ENCODE measurements at places on chromosomes 7 and 10. TPM values are rescaled to one million over a fixed set of nuclear protein-coding genes. Genes with fewer than 3 reads are reported as not detected.

GRCh38 chr10:130771491-130771946 is 540.0 kb downstream of the TCERG1L start:
- no peak for DNase-seq

The CALML3 gene
- total RNA-seq = not detected

DNA sequence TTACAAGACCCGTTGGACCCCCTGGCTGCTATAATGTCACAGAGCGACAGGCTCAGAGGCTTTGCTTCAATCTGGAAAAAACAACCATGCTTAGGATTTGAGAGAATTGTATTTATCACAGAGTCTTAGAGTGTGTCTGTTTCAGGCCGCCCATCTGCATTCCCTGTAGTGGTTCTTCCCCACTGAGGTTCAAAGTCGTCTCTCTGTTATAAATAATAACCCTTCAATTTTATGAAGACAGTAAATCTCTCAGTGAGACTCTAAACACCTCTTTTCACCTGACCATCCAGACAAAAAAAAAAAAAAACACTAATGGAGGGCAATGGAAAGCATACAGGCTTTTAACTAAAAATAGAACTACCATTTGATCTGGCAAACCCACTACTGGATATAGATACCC is 565.4 kb upstream of the AUTS2 start:
- DNase-seq = no peak

The SLF2 gene
- 46.3 TPM for total RNA-seq

The HNRNPH3 gene
- 176 TPM for total RNA-seq

DNA sequence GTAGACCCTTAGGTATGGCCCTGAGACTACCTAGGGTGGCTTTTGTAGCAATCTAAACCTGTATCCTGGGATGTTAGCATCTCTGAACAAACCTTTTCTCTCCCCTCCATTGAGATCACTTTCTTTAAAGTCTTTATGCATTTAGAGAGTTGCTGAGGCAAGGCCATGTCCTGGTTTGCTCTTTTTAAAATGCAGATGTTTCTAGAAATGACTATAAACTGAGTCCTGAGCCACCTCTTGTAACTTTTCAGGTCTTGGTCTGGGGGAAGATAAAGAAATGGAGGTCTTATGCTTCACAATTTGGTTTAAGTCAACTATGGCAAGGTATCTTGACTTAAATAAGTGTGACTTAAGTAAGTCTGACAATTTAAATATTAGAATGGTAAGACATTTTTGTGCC is 78.0 kb downstream of the AUTS2 start:
- no peak for DNase-seq

The GPR15LG gene
- total RNA-seq = not detected

- no peak for DNase-seq
Measured at GRCh38 chr7:45726883-45727282, 146.0 kb downstream of the CCDC201 start.

GRCh38 chr10:78831461-78831860 is 237.3 kb upstream of the ZMIZ1 start:
- no peak for DNase-seq

- no peak for DNase-seq
Measured at GRCh38 chr10:364267-364775, 229.1 kb downstream of the ZMYND11 start.

DNA sequence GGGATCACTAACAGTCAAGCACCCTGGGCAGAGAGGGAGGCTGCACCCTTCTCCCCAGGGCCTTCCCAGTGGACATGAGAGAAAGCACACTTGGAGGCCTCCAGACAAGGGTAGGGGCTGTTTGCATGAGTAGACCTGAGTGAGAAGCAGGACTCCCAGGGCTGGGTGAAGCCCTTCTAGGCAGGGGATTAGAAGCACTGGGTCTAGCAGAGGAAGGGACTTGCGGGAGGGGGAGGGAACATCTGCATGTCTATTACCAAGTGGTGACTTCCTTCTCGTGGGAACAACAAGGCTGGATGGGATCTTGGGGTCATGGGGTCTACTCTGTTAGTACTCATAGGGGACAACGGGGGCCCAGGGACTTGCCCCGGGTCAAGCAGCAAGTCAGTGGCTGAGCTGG is 67.8 kb downstream of the EMX2 start:
- DNase-seq = no peak

- DNase-seq = no peak
Measured at GRCh38 chr7:77531038-77531437, 6.1 kb upstream of the PTPN12 start.

DNA sequence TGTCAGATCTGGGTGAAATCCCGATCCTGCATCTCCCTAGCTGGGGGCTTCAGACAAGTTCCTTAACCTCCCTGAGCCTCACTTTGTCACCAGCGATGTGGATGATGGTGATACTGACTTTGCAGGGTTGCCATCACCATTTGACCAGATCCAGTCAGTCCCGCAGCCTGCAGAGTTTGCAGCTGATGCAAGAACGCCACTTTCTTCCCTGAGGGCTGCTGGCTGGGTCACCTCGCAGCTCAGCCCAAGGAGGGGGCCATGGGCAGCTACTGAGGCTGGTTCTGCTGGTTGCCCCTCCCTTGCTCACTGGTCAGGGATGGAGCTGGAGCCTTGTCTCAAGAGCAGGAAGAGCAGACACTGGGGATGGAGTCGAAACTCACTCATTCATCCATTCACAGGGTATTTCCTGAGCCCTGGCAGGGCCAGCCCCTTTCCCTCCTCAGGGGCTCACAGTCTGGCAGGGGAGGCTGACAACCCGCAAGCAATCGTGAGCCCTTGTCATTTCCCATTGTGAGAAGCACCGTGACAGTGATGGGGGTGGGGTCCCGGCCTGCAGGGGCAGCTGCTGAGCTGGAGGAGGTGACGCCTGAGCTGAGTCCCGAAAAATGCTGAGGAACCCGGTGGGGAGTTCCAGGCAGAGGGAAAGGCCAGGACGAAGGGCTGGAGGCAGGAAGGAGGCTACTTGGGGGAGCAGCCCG is 111.1 kb upstream of the TCF7L2 start:
- DNase-seq = no peak

GRCh38 chr10:103750836-103751235 is 104.5 kb downstream of the SH3PXD2A start:
- no peak for DNase-seq

DNA sequence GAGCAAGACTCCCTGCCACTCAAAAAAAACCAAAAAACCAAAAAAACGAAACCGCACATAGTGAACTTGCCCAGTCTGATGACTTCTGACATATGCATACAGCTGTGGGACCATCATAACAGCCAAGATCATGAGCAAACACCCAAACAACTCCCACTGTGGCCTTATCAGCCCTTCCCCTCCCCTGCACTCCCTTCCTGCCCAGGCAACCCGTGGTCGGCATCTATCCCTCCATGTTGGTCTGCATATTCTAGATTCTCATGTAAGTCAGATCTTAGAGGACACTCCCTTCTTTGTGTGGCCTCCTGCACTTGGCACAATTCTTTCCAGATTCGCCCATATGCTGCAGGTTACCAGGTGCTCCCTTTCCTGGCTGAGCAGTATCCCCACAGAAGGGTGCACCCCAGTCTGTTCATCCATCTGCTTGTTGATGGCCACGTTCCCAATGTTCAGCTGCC is 72.8 kb downstream of the GNA12 start:
- no peak for DNase-seq

The EN2 gene
- not detected for total RNA-seq

The TMEM236 gene
- 0.17 TPM for total RNA-seq

- no peak for DNase-seq
Measured at GRCh38 chr10:12724807-12725579, 276.5 kb downstream of the CCDC3 start.

DNA sequence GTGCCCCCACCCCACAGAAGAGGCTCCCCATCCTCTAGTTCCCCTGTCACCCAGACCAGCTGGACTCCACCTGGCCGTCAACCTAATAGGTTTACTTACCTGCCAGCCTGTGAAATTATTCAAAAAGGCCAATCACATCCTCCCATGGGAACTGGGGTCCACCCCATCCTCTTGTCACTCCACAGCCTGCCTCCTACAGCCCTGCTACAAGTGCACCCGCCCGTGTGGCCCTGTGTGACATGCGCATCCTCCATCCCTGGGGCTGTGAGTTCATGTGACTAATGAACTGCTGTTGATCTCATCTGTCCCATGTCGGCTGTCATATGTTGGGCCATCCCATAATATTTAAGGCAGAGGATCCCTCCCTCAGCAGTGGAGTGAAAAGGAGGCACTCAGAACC is 39.4 kb downstream of the AOC1 start:
- DNase-seq = no peak

All from CD4-positive, alpha-beta memory T cell (primary cell).